ENCODE measurements at places on chromosomes 11 and 22.
A peak's percentile ranks its signal among the peaks of the same experiment; 100 is the strongest.

DNA sequence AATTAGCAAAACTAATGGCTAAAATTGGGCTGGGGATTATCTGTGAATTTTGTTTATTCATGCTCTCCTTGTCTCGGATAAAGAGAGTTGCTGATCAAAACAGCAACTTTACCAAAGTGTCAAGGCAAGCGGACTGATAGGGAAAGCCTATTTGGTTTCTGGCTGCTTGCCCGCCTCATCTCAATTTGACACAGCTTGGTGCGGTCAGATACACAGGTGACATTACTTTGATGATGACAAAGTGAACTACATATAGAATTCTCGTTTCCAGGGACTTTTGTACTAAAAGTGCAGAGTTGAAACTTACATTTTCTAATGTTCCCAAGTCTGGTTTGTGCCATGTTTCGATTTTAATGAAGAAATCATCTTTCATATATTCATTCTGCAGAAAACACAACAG is 22.8 kb downstream of the PITPNB start:
- DNase-seq, result no peak

GRCh38 chr11:88206751-88207150 is 31.5 kb upstream of the RAB38 start:
- no peak for DNase-seq

- DNase-seq, result no peak
Observed at GRCh38 chr11:122721964-122722266, 66.4 kb downstream of the UBASH3B start.

DNA sequence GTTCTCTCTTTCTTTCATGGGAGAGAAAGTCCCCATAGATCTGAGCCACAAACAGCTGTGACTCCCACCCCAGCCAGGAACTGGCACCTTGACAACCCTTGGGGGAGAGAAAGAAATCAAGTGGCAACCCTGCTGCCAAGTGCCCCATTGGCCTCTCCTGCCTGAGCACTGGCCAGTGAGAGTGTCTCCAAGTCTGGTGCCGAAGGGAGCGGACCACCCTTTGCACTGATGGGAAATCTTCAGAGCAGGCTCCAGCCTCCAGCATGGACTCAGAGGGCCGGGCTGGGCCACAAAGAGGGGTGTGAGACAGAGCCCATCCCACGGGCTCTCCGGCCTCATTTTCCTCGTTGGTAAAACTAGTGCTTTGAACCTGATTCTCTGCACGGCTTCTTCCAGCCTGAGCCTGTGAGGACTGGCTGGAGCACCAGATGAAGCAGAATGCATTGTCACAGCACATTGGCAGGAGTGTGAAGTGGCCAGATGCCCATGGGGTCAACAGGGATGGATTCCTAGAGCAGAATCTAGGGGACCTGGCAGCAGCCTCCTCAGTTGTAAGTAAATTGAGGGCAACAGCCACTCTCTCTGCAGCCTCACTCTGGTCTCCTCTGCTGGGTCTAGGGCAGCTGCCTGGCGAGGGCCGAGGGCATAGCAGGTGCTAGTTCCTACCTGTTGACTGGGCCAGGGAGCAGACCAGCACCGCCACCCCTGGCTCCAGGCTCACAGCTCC is 81.4 kb downstream of the TRIM29 start:
- no peak for DNase-seq

DNA sequence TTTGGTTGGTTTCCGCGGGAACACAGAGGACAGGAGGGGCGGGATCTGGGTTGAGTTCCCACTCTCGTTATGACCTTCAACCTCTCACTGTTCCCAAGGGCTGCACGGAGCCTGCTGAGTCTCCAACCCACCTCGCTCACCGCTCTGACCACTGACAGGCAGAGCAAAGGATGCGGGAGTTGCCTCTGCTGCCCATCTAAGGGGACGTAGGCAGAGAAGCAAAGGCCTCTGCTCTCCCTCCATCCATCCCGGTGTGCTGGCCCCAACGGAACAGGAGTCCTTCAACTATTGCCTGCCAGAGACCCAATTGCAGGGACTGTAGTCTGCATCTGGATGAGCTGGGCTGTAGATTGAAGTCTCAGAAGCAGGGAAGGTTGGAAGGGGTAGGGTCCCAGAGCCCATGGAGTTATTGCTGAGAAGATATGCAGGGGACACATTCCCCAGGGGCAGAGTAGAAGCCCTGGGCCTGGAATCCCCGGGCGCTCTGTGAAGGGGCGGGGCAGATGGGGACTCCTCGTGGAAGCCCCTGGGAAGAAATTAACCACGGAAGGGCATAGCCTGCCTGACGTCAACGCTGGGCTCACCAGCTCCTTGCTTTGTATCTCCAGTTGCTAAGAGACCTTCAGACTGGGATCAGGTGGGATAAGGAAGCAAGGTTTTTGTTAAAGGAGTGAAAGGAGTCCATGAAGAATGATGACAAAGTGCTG is 12.7 kb upstream of the FXYD2 start:
- peak; percentile 39 for DNase-seq
